ENCODE measurements at places on chromosomes 6 and 20.

- DNase-seq: no peak
Measured at GRCh38 chr6:167115054-167115453, 7.8 kb upstream of the CCR6 start.

GRCh38 chr20:39960522-39961428, 728.3 kb downstream of the MAFB start:
- DNase-seq: no peak

GRCh38 chr6:161508341-161508740, 234.5 kb upstream of the AGPAT4 start:
- no peak for DNase-seq

DNA sequence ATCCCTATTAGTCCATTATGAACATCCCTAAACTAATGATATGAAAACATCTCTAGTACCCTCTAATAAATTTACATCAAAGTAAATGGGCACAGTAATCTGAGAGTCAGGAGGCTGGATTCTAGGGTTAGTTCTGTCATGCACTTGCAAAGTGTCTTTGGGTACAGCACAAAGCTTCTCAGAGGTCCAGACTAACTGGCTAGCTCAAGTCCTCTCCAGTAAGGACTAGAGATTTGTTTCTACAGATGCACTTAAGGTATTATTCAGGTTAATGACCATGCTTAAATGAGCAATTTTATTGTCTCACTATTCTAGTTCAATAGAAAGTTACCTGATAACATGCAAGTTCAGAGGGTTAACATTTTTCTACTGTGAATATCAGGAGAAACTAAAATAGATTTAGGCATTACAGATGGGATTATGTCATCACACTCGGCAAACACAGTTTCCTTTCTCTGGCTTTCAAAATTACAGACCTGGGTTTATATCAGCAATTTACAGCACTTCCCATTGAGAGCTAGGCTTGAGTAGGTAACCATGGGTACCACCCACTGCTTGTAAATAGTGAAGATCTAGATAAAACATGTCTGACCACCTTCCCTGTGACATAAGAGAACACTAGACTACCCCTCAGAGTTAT, 402.9 kb upstream of the RUNX2 start:
- DNase-seq: no peak

- no peak for DNase-seq
Measured at GRCh38 chr6:128410584-128410983, 109.8 kb downstream of the PTPRK start.

DNA sequence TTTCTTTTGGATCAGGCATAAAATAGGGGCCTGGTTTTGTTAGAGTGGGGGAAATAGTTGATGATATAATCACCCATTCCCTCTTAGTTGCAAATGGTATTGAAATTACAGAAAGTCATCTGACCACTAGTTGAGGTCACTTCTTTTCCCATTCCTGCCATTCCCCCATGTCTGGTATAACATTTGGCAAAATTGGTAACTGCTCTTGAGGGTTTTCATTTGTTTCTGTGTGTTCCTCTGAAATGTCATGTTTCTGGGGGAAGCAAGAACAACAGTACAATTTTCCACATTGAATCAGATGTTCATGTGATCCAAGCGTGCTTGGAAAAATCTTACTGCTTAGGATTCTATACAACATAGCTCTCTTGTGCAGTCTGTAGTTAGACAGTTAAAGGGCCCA, 7.3 kb downstream of the AIG1 start:
- DNase-seq: no peak

DNA sequence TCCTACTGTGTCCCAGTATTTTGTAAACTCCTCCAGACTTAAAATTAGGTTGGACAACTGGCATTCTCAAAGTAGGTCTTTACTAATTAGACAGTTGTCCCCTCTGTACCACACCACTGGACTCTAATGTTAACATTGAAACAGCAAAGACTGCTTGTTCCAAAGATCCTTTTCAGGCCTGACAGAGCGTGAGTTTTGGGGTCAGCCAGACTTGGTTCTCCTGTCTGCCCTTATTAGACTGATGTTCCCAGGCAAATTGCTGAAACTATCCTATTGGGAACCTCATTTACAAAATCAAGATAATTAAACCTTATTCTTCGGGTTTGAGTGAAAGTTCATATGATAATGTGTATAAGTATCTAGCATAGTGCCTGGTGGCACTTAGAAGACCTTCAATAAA, 3.7 kb upstream of the BICRAL start:
- no peak for DNase-seq

DNA sequence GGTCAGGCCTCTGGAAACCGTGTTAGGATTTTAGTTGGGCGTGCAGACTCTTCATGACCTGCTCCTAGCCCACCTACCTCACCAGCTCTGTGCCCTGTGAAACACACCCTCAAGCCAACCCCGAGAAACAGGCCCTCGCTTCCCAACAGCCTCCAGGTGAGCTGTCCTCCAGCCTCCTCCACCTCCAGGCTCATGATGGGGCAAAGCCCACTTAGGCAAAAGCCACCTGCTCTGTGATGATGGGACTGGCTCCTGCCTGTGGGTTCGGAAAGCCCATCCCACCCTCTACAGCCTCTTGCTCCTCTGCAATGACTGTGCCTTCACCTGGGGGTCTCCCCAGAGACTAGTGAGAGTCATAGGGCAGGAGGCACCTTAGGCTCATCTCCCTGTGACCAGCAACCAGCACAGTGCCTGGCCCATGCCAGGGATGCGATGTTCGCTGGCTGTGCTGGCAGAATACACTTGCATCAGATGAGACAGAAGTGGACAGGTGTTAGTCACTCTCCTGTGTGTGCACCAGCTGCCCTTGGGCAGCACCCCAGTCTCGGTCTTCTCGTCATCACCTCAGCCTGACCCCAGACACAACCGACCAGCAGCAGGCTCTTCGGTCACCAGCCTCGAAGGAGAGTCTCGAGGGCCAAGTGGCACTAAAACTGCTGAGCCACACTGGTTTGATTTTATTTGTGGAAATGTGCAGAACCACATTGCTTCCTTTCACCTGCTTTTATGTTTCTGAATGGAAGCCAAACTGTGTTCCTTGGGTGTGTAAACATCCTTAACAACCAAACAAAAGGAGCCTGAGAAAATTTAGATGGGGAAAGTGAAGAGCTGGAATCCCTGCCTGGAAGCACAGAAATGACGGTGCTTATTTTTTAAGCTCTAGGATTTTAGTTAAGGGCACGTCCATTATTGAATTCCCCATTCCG, 10.7 kb downstream of the PXDC1 start:
- DNase-seq: no peak

DNA sequence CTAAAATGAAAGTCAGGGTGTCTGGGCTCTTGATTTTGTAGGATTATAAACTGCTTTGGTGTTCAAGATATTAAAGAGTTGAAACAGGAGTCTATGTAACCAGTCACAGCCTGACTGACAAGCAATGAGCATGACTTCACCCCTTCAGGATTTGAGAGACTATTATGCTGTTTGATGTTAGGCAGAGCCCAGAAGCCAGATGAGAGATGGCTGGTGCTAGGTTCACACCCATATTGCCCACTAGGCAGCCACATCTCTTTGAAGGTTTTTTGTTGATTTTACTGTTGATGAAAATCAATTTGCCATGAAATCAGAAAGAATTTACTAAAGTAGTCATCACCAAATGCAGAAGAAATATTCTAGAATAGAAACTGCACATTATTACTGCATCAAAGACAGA, 243.6 kb downstream of the KHDRBS2 start:
- no peak for DNase-seq

GRCh38 chr6:44672841-44673240, 285.3 kb downstream of the CDC5L start:
- DNase-seq: no peak

DNA sequence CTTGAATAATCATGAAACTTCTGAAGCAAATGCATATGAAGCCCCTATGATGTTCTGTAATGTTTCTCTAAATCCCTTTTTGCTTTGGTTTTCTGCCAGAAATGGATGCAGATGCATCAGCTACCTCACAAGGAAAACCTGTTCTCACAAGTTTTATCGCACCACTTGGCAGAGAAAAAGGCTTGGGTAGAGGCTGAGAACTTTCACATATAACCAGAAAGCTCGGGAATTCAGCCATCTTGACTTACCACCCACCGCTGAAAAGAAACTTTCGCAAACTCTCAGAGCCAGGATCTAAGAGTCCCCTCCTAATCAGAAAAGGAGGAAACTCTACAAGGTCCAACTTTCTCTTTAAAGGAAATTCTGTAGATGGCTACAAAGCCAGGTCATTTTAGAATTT, 36.2 kb upstream of the ADTRP start:
- DNase-seq: no peak
